ENCODE measurements at places on chromosomes 7 and 10. TPM values are rescaled to one million over a fixed set of nuclear protein-coding genes. Genes with fewer than 3 reads are reported as not detected.

The SYNPO2L gene
- not detected for total RNA-seq

The ABCC2 gene
- total RNA-seq: 1.3 TPM

GRCh38 chr10:79268161-79268601, 79.1 kb upstream of the PPIF start:
- peaks cover 99% of the 10 kb centered on the region for H3K4me1 ChIP-seq
- H3K27me3 ChIP-seq: no peaks in the 10 kb centered on the region
- DNase-seq: no peak

DNA sequence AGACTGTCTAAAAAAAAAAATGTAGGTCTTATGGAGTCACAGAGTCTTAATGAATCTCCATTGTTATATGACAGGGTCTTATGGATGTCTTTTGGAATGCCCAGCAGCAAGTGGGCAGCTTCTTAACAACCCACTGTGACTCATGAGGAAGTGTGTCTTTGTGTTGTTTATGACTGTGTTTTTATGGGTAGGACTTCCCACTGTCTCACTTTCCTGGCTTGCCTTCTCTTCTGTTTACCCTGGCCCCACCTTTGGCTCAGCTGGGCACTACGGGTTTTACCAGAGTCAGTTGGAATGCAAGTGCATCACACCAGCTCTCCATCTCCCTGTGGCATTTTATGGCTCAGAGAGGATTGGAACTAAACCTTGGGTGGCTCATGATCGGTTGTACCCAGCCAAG, 580.5 kb downstream of the AUTS2 start:
- no peaks in the 10 kb centered on the region for H3K27me3 ChIP-seq
- no peaks in the 10 kb centered on the region for H3K36me3 ChIP-seq
- H3K4me3 ChIP-seq: no peak overlapping the region
- no peak overlapping the region for H3K27ac ChIP-seq
- DNase-seq: no peak

GRCh38 chr10:133166504-133166827, 6.4 kb downstream of the KNDC1 start:
- no peaks in the 10 kb centered on the region for H3K36me3 ChIP-seq
- DNase-seq: no peak
- H3K27ac ChIP-seq: no peak overlapping the region
- peaks cover 17% of the 10 kb centered on the region for H3K27me3 ChIP-seq
- no peak overlapping the region for H3K4me3 ChIP-seq
- H3K4me1 ChIP-seq: peaks cover 3% of the 10 kb centered on the region

The FGL2 gene
- total RNA-seq: 128 TPM

The KCNIP2 gene
- total RNA-seq: 4.2 TPM

DNA sequence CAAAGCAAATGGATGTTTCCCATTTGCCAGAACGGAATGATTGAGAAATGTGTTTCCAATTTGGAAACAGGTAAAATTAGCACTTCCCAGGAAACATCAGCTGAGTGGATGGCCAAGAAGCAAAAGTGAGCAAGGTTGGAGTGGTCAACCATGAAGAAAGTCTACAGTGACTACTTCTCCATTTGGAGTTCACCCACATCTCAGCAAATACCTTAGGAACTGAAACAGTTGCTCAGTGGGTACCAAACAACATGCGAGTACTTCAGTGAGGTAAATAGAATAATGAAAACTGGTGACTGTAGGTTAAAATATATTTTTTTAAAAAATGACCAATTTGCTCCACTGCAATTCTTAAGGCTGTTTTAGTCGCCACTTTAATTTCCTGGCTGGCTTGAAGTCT, 57.7 kb downstream of the SLC16A9 start:
- DNase-seq: no peak
- H3K36me3 ChIP-seq: no peaks in the 10 kb centered on the region
- no peak overlapping the region for H3K27ac ChIP-seq
- H3K27me3 ChIP-seq: no peaks in the 10 kb centered on the region
- no peak overlapping the region for H3K4me3 ChIP-seq

GRCh38 chr7:139029353-139029752, 6.5 kb downstream of the ZC3HAV1L start:
- no peaks in the 10 kb centered on the region for H3K36me3 ChIP-seq
- peaks cover under 1% of the 10 kb centered on the region for H3K4me1 ChIP-seq
- no peaks in the 10 kb centered on the region for H3K27me3 ChIP-seq
- no peak for DNase-seq
- H3K27ac ChIP-seq: no peak overlapping the region

DNA sequence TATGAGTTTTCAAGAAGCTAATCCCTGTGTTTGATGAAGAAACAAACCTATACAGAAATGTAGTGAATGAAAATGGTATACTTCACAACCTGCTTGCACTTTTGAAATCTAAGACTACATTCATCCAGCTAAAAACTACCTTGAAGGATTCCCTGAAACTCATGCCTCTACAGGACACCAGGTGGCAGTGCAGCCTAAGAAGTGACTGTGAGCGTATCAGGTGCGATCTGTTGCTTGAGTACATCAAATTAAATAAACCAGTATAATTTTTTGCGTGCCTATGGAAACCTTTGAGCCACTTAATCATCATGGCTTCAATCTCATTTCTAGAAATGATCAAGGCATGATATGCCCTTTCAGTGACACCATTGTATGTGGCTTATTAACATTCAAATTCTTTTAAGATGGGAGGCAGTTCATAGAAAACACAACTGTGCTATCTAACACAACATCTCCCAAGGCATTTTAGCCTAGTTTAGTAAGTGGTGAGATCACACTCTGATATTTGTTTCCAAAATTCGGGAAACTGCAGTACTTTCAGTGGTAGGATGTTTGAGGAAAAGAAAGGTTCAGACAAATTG, 57.4 kb downstream of the PPP1R17 start:
- DNase-seq: no peak
- H3K4me3 ChIP-seq: no peak overlapping the region
- H3K27ac ChIP-seq: no peak overlapping the region
- H3K36me3 ChIP-seq: no peaks in the 10 kb centered on the region

DNA sequence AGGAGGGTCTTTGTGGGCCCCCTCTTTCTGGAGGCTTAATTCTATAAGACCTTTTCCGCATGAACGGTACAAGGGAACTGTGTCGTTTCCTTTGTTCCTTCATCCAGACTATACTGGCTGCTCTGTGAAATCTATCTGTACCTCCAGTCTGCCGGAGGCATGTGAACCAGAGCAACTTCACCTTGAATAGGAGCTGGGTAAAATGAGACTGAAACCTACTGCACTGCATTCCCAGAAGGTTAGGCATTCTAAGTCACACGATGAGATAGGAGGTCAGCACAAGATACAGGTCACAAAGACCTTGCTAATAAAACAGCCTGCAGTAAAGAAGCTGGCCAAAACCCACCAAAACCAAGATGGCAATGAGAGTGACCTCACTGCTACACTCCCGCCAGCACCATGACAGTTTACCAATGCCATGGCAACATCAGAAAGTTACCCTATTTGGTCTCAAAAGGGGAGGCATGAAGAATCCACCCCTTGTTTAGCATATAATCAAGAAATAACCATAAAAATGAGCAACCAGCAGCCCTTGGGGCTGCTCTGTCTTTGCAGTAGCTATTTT, 36.8 kb upstream of the INPP5F start:
- DNase-seq: no peak
- H3K36me3 ChIP-seq: no peaks in the 10 kb centered on the region
- H3K4me1 ChIP-seq: peaks cover 15% of the 10 kb centered on the region
- no peaks in the 10 kb centered on the region for H3K27me3 ChIP-seq
- no peak overlapping the region for H3K27ac ChIP-seq
